ENCODE measurements at places on chromosomes 7 and 10.

- peaks cover 6% of the 10 kb centered on the region for H3K4me1 ChIP-seq
- H3K4me3 ChIP-seq: no peak overlapping the region
- no peak for DNase-seq
- no peak overlapping the region for H3K27ac ChIP-seq
- H3K27me3 ChIP-seq: no peaks in the 10 kb centered on the region
Observed at GRCh38 chr10:68574051-68574450, 13.9 kb downstream of the TET1 start.

GRCh38 chr10:116521424-116522290, 24.1 kb upstream of the PNLIP start:
- no peak overlapping the region for H3K27ac ChIP-seq
- DNase-seq: peak; percentile 57
- H3K36me3 ChIP-seq: no peaks in the 10 kb centered on the region
- H3K4me1 ChIP-seq: no peaks in the 10 kb centered on the region
- no peaks in the 10 kb centered on the region for H3K27me3 ChIP-seq
- H3K4me3 ChIP-seq: no peak overlapping the region

GRCh38 chr10:62820586-62820985, 4.4 kb upstream of the EGR2 start:
- H3K4me3 ChIP-seq: no peak overlapping the region
- H3K27ac ChIP-seq: no peak overlapping the region
- DNase-seq: no peak
- peaks cover 18% of the 10 kb centered on the region for H3K27me3 ChIP-seq

DNA sequence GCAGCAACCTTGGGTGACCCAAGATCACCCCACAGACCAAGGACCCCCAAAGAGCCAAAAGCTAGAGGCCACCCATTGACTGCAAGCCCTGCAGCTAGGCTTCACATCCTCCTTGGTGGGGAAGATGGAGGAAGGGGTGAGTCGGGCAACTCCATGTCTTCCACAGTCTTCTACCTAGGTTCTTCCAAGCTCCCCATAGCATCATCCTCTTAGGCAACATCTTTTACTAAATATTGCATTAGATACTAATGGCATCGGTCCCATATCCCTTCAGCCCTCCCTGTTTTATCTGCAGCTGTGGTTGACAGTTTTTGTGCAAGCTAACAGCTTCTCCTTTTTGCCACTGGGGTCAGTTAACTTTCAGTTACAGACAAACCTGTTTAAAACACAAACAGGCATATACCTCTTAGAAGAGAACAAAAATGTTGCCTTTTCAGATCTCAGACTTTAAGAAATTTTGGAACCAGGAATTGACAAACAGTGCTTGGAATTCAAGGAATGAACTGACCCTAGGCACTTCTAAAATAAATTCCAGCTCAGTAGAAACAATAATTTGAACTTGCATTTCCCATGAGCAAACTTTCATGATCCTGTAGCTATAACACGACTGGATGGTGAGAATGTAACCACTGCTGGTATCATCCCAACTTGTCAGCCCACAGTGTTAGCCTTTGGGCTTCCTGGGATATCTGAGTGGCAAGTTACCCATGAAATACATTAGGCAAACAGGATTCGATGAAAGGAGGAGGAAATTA, 33.9 kb upstream of the MSMB start:
- H3K27ac ChIP-seq: no peak overlapping the region
- no peaks in the 10 kb centered on the region for H3K27me3 ChIP-seq
- no peak overlapping the region for H3K4me3 ChIP-seq
- H3K36me3 ChIP-seq: no peaks in the 10 kb centered on the region

GRCh38 chr7:45998506-45998905, 77.4 kb upstream of the IGFBP3 start:
- H3K27ac ChIP-seq: no peak overlapping the region
- H3K4me3 ChIP-seq: no peak overlapping the region
- H3K27me3 ChIP-seq: no peaks in the 10 kb centered on the region
- no peaks in the 10 kb centered on the region for H3K4me1 ChIP-seq
- no peaks in the 10 kb centered on the region for H3K36me3 ChIP-seq
- no peak for DNase-seq

GRCh38 chr10:126278851-126279250, 109.4 kb downstream of the ADAM12 start:
- H3K36me3 ChIP-seq: no peaks in the 10 kb centered on the region
- peak; percentile 88 for DNase-seq
- no peaks in the 10 kb centered on the region for H3K4me1 ChIP-seq
- no peaks in the 10 kb centered on the region for H3K27me3 ChIP-seq
- no peak overlapping the region for H3K4me3 ChIP-seq

- DNase-seq: no peak
- H3K4me3 ChIP-seq: no peak overlapping the region
- H3K4me1 ChIP-seq: peaks cover 16% of the 10 kb centered on the region
Observed at GRCh38 chr10:47404937-47405336, 20.8 kb upstream of the ZNF488 start.

DNA sequence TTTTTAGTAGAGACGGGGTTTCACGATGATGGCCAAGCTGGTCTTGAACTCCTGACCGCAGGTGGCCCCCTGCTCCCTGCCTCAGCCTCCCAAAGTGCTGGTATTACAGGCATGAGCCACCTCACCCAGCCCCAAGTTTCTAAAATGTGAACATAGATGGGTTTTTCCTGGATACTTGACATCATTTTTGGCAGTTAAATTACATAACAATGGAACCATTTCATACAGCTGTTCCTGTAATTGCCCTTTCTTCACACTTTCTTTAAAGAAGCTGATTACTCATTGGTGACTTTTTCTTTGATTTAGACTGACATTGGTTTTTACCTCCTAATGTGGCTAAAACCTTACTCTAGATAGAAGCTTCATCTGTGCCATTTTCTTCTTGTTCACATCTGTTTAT, 5.9 kb downstream of the ZKSCAN1 start:
- H3K27me3 ChIP-seq: no peaks in the 10 kb centered on the region
- peaks cover 2% of the 10 kb centered on the region for H3K4me1 ChIP-seq
- peak; percentile 33 for DNase-seq

DNA sequence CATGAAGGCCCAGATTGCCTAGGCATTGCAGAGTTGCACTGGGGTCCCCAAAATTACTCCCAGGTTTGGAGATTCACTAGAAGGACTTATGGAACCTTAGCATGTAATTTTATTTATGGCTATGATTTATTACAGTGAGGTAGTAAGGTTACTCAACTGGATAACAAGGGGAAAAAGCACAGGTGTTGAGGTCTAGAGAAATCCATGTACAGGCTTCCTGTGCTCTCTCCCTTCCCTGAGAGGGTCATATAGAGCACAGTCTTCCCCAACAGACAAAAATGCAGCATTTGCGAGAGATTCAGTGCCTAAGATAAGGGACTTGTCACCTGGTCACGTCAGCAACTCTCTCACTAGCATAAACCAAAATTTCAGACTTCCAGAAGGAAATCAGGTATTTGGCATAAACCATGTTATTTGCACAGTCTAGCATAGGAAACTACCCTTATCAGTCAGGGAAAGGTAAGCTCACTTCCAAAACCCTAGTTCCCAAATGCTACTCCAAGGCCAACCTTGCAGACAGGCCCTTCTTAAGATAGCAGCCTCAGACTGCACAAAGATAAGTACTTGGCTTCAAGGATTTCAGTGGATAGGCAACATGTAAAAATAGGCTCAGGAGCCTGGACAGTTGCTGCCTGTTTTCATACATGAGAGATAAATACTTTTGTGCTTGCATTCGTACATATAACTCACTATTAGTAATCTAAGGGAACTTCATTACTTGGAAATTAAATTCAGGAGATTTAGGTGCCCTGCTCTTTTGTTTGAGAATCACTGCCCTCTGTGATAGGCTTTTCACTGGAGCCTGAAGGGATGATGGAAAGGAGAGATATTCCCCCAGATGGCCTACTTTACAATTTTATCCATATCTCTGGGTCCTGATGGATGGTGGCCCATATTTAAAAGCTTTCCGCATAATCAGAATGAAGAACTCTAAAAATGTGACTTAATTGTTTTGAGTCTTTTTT, 378.4 kb upstream of the LRGUK start:
- no peak overlapping the region for H3K27ac ChIP-seq
- no peaks in the 10 kb centered on the region for H3K4me1 ChIP-seq
- no peaks in the 10 kb centered on the region for H3K36me3 ChIP-seq
- H3K27me3 ChIP-seq: no peaks in the 10 kb centered on the region
- no peak for DNase-seq

- H3K36me3 ChIP-seq: no peaks in the 10 kb centered on the region
- no peak overlapping the region for H3K4me3 ChIP-seq
- no peaks in the 10 kb centered on the region for H3K27me3 ChIP-seq
- H3K27ac ChIP-seq: no peak overlapping the region
- no peaks in the 10 kb centered on the region for H3K4me1 ChIP-seq
Observed at GRCh38 chr7:106639476-106640334, 21.3 kb downstream of the CCDC71L start.

GRCh38 chr10:6009150-6009549, 31.8 kb upstream of the IL15RA start:
- H3K4me3 ChIP-seq: peak overlapping the region; percentile 48
- no peaks in the 10 kb centered on the region for H3K27me3 ChIP-seq
- peak overlapping the region; percentile 42 for H3K27ac ChIP-seq
- DNase-seq: peak; percentile 78
- H3K4me1 ChIP-seq: no peaks in the 10 kb centered on the region

GRCh38 chr7:142567201-142568075, 181.8 kb upstream of the PRSS1 start:
- H3K4me3 ChIP-seq: no peak overlapping the region
- no peaks in the 10 kb centered on the region for H3K27me3 ChIP-seq
- no peak overlapping the region for H3K27ac ChIP-seq
- no peak for DNase-seq
- no peaks in the 10 kb centered on the region for H3K36me3 ChIP-seq
- H3K4me1 ChIP-seq: peaks cover 16% of the 10 kb centered on the region

GRCh38 chr10:86057708-86058107, 308.9 kb downstream of the GRID1 start:
- no peaks in the 10 kb centered on the region for H3K36me3 ChIP-seq
- no peak for DNase-seq
- H3K4me1 ChIP-seq: no peaks in the 10 kb centered on the region
- no peaks in the 10 kb centered on the region for H3K27me3 ChIP-seq
- H3K4me3 ChIP-seq: no peak overlapping the region
- no peak overlapping the region for H3K27ac ChIP-seq

GRCh38 chr7:120725376-120726039, 132.4 kb downstream of the TSPAN12 start:
- H3K36me3 ChIP-seq: no peaks in the 10 kb centered on the region
- peak overlapping the region; percentile 13 for H3K4me3 ChIP-seq

GRCh38 chr7:108618056-108618455, 48.4 kb downstream of the DNAJB9 start:
- no peak overlapping the region for H3K4me3 ChIP-seq
- H3K36me3 ChIP-seq: no peaks in the 10 kb centered on the region
- no peaks in the 10 kb centered on the region for H3K27me3 ChIP-seq
- no peak overlapping the region for H3K27ac ChIP-seq

- H3K4me1 ChIP-seq: peaks cover 3% of the 10 kb centered on the region
- H3K4me3 ChIP-seq: no peak overlapping the region
- H3K36me3 ChIP-seq: no peaks in the 10 kb centered on the region
- DNase-seq: no peak
- no peak overlapping the region for H3K27ac ChIP-seq
- no peaks in the 10 kb centered on the region for H3K27me3 ChIP-seq
Observed at GRCh38 chr7:132112106-132112505, 464.2 kb downstream of the PLXNA4 start.

- peaks cover 4% of the 10 kb centered on the region for H3K4me1 ChIP-seq
- H3K27ac ChIP-seq: no peak overlapping the region
- peak; percentile 67 for DNase-seq
- no peaks in the 10 kb centered on the region for H3K36me3 ChIP-seq
Observed at GRCh38 chr7:80385508-80385907, 126.4 kb downstream of the GNAT3 start.

DNA sequence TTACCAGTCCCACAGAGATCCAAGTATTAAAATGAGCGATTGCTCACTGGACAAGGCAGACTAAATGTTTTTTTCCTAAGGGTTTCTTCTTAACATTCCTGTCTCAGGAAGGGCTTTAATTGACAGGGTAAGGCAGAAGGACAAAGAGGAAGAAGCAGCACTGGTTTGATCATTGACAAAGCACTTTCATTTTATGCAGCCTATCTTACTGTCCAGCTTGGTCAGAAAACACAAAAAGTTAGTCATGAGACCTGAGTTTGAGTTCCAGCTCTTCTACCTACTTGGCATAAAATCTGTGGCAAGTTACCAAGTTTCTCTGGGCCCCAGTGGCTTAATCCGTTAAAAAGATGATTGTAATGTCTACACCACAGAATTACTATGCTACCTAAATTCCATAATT, 458.5 kb downstream of the GFRA1 start:
- no peak overlapping the region for H3K4me3 ChIP-seq
- DNase-seq: no peak
- H3K4me1 ChIP-seq: no peaks in the 10 kb centered on the region
- H3K36me3 ChIP-seq: no peaks in the 10 kb centered on the region
- no peak overlapping the region for H3K27ac ChIP-seq

DNA sequence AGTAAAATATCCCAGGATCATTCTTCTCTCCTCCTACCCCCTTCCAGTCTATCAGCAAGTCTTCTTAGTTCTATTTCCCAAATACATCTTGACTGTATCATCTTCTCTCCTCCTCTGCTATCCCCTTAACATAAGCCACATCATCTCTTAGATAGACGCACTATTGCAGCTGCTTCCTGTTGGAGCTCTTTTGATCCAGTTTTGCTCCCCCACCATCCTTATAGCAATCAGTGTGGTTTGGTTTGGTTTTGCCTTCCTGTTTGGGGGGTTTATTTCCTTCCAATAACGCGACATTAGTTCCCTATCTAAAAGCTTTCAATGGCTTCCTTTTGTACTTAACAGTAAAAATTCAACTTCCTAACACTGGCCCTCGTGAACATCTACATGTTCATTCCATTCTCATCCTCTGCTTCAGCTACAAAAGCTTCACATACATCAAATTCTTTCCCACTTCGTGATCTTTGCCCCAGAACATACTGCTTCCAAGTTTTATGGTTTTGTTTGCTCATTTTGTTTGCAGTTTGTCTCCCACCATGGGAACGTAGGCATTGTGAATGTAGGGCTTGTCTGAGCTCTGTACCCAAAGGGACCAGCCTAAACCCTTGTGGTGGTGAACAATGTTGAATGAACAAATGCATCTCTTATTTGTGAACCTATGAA, 33.7 kb upstream of the PLXDC2 start:
- DNase-seq: no peak
- H3K4me1 ChIP-seq: no peaks in the 10 kb centered on the region
- H3K27ac ChIP-seq: no peak overlapping the region
- H3K4me3 ChIP-seq: no peak overlapping the region
- H3K27me3 ChIP-seq: no peaks in the 10 kb centered on the region
- no peaks in the 10 kb centered on the region for H3K36me3 ChIP-seq

DNA sequence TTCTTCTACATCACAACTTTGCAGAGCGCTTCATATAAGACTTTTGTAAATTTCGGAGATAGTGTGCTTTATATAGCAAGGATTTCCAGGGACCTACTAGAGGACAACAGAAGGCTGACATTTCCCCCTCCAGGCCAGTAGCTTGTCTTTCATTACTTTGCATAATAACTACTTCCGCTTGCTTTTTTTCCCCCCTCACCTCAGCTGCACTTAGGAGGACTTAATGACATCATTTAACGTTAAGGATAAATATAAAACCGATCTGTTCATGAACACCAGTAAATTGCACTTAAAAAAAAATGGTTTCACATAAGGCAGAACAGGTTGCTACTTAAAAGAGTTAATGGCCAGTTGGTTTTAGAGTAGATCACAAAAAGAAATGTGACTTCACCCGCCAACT, 172.3 kb downstream of the AUTS2 start:
- DNase-seq: no peak
- no peaks in the 10 kb centered on the region for H3K27me3 ChIP-seq
- H3K4me1 ChIP-seq: no peaks in the 10 kb centered on the region
- no peaks in the 10 kb centered on the region for H3K36me3 ChIP-seq
- H3K27ac ChIP-seq: no peak overlapping the region

- H3K4me3 ChIP-seq: no peak overlapping the region
- no peak overlapping the region for H3K27ac ChIP-seq
- peaks cover 30% of the 10 kb centered on the region for H3K27me3 ChIP-seq
- no peaks in the 10 kb centered on the region for H3K36me3 ChIP-seq
Observed at GRCh38 chr7:167090-167855, 25.1 kb upstream of the FAM20C start.
